ENCODE measurements at places on chromosomes 11 and 22.

DNA sequence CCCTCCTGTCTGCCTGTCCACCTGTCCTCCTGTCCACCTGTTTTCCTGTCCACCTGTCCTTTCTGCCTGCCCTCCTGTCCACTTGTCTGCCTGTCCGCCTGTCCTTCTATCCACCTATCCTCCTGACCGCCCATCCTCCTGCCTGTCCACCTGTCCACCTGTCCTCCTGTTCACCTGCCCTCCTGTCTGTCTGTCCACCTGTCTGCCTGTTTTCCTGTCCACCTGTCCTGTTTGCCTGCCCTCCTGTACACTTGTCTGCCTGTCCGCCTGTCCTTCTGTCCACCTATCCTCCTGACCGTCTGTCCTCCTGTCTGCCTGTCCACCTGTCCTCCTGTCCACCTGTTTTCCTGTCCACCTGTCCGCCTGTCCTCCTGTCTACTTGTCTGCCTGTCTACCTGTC, 682.8 kb downstream of the TBC1D22A start:
- no peak for DNase-seq

DNA sequence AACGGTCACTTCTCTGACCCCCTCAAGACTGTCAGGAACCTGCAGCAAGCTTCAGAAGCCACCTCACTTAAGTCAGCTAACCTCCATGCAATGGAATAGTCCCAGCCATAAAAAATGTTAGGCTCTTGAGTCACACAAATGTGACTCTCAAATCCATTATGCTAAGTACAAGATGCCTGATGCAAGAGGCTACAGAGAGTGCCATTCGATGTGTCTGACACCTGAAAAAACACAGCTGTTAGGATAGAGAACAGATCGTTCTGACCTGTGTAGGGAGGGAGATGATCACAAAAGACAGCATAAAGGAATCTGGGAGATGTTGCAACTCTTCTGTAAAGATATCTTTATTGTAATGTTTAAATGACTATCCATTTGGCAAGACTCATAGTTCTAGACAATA, 712.4 kb downstream of the TBC1D22A start:
- no peak for DNase-seq

DNA sequence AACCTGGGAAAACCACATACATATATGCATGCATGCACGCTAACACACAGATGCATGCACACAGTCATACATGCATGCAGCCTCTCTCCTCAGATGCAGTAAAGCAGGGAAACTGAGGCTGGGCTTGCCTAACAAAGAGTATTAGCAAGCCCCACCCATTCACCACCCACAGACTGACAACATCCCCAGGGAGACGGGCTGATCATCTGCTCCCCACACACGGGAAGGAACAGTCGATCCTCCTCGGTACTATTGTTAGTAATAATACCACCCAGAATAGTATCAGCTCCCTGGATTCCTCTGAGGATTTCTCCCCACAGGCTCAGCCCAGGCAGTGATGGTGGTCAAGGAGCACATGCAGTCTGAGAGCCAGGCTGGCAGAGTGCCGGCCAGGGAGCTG, 41.2 kb downstream of the SLC22A12 start:
- no peak for DNase-seq

- DNase-seq: no peak
Measured at GRCh38 chr11:108852701-108853100, 187.8 kb downstream of the DDX10 start.

DNA sequence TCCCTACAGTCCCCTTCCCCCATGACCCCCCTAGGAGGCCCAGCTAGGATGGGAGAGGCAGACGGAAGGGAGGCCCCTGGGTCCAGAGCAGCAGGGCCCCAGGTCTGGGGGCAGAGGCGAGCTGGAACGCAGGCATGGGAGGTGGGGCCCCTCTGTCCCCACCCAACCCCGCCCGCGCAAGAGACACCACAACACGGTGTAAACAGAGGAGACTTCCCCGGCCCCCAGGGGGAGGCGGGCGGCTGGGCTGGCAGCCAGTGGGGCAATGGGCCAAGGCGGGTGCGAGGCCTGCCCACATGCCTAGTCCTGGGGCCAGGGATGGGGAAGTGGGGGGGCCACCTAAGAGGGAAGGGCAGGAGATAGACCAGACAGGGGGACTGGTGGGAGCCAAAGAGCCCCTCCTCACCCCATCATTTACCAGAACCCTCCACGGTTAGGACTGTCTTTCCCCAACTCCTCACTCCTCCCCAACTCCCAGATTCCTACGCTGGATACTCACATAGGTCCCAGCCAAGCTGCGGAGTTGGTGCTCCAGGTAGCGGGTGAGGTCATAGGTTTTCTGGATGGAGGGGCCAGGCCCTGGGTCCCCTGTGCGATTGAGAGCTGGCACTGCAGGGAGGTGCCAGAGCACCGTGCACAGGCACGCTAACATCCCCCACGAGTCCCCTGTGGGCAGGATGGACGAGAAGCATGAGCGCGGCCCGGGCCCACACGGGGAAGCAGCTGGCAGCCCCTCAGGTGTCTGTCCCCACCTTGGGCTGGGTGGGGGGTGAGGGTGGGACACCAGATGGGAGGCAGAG, 6.2 kb downstream of the CLCF1 start:
- DNase-seq: no peak

- no peak for DNase-seq
Measured at GRCh38 chr11:121198491-121198890, 94.1 kb upstream of the SC5D start.

DNA sequence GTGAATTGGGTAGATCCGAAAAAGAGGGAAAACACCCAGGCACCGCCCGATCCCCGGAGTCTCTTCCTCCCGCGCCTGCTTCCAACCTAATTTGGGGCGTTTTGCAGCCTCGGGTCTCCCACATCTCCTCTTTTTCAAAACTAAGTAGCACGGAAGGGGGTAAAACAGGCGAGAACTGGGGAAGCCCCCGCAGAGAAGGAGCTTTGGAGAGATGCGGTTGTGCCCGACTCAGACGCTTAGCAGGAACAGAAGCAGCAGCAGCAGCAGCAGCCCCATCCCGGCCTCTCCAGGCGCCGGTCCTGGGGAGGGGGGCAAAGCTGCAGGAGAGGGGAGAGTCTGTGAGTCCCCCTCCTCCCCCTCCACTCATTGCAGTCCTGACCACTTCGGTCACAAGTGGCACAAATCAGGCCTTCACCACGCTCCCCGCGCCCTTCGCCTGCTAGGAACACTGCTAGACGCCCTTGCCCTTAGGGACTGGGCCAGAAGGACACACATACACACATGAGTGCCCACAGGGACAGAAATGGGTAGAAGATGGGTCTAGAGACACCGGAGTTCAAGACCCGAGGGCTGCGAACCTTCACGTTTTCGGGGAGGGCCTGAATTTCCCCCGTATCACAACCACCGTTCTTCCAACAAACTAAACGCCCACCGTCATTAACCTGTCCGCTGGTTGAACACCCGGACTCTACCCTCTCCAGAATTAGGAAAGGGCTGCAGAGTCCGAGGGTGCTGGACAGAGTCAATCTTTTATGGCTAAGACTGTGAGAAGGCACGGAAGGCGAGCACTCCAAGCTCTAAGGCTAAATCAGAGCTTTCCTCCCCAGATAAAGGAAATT, 98.3 kb upstream of the HSD17B12 start:
- no peak for DNase-seq

DNA sequence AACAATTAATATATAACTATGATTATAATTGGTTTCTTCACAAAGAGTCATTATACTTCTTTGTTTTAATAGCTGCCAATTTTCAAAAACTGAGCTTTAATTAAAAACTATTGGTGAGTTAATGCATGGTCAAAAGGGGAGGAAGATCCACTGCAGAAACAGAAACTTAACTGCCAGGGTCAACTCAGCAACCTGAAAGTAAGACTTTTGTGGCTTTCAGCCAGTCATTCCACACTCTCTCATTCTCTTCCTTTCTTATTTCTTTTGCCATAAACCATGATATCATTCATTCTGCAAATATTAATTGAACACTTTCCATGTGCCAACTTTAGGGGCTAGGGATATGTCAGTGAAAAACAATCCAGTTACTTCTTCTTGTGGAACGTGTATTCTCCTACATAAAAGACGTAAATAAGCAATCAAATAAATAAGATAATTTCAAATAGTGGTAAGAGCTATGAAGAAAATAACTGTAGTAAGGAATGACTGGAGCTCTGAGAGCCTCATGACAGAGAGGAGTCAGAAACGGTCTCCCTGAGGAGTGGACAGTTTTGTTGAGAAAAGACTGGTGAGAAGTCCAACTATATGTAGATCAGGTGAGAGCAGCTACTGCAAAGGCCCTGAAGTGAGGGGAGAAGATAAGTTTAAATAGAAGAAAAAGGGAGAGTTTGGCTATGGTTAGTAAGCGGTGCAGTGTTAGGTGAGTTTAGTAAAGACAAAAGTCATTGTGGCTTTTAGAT, 130.5 kb downstream of the GRIA4 start:
- no peak for DNase-seq

- no peak for DNase-seq
Measured at GRCh38 chr11:63012430-63012829, 3.2 kb downstream of the SLC22A8 start.

GRCh38 chr11:69839516-69839915, 20.3 kb upstream of the FGF3 start:
- DNase-seq: no peak

DNA sequence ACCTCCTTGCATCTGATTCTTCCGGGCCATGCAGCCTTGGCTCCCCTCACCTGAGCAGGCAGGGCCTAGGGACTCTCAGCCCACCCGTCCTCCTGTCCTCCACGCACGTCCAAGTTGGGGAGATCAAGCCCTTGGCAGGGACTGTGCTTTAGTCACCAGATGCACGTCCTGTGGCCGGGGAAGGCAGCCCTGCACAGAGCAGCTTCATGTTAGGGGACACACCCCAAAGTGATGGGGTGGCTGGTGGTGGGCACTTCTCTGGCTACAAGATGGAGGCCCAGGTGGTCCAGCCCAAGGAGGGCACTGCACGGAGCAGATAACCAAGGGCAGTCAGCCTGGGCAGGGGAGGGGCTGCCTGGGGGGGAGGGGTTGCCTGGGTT, 1.2 kb downstream of the MUC5B start:
- DNase-seq: no peak

Measured in left renal cortex interstitium (tissue), 4 donors.